Activated CD4-positive, alpha-beta T cell treated with anti-CD3 and anti-CD28 coated beads, Interleukin-2, amount 50 U/mL, for 24 hours (primary cell): ENCODE measurements at places on chromosomes 5 and 9.

GRCh38 chr9:134541097-134541747 is 100.4 kb upstream of the COL5A1 start:
- no peak for DNase-seq

DNA sequence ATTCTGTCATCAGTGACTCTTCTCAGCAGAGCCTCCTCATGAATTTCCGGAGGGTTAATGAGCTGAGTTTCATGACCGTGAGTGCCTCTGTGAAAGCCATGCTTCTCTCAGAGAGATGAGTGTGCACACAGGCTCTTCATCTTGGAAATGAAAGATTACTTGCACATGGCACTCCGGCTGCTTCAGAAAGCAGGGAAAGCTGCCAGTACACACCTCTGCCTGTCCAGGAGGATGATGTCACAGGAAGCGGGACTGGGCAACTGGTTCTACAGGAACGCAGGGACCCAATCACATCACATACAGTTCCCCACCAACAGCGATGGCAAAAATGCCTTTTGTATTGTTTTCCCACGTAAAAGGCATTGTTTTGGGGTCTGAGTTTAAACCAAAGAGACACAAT is 286.0 kb upstream of the DAP start:
- no peak for DNase-seq

GRCh38 chr9:92228628-92229027 is 64.9 kb downstream of the IARS1 start:
- DNase-seq: no peak

GRCh38 chr9:506281-506680 is 291.6 kb downstream of the DOCK8 start:
- DNase-seq: no peak

DNA sequence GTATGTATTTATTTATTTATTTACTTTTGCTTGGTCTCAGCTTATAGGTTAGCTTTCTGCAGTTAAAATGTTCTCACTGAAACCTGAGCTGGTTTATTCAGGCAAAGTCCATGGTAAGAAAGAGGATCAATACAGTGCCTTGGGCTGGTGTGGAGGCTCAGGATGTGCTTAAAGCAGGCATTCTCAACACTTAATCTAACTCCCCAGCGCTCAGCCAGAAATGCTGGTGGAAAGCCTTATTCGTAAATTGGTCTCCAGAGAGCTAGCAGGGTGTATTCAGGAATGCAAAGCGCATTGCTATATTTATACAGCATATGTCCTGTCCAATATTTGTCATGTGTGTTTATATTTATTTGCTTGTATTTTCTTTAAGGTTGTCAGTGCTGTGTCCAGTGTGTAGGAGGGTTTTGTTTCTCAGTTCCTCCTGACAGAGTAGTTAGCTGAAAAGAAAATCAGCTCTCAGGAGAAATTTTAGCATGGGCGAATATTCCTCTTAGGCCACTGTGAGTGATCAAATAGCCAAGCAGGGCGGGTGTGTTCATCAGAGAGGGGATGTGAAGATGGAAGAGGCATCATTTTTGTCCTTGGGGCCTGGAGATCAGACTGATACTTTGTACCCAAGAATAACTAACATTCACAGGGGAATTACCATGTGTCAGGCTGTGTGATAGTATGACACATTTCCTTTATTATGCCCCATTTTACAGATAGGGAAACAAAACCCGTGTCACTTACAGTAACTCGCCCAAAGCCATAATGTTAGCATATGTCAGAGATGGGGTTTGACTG is 65.8 kb downstream of the DOCK2 start:
- no peak for DNase-seq

- DNase-seq: no peak
These were observed 4.1 kb upstream of the DNAJB5 start for GRCh38 chr9:34985311-34985899.

DNA sequence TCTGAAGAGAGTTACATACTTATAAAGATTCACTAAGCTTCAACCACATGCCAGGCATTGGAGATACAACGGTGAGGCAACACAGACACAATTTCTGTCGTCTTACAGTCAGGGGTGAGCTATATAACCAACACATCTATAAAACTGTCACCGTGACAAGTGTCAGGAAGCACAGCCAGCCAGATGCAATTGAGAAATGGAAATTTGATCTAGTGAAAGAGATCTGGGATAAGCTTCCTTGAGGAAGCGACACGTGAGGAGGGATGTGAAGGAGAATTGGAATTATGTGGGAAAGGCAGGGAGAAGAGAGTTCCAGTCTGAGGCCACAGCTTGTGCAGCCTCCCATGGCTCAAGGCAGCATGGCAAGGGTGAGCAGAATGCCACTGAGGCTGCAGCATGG is 50.9 kb upstream of the ZNF354B start:
- DNase-seq: no peak

- DNase-seq: no peak
These were observed 37.2 kb downstream of the NUDT12 start for GRCh38 chr5:103525361-103525760.

DNA sequence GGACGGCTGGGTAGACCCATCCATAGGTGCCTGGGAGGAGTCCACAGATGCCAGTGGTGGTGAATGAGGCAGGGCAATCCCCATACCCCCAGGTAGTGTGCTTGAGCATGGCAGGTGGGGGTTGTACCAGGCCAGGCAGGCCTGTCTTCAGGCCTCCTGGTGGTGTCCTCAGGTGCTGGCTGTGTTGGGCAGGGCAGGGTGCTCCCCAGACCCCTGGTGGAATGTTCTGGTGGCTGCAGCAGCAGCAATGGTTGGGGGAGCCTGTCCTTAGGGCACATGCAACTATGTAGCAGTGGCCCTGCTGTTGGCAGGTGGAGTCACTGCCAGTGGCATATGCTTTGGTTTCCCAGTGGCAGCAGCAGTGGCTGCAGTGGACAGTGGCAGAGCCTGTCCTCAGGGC is 10.0 kb downstream of the ALG2 start:
- DNase-seq: no peak

GRCh38 chr5:83049370-83049885 is 27.8 kb downstream of the TMEM167A start:
- no peak for DNase-seq
